ENCODE measurements at places on chromosomes 6 and 20.

DNA sequence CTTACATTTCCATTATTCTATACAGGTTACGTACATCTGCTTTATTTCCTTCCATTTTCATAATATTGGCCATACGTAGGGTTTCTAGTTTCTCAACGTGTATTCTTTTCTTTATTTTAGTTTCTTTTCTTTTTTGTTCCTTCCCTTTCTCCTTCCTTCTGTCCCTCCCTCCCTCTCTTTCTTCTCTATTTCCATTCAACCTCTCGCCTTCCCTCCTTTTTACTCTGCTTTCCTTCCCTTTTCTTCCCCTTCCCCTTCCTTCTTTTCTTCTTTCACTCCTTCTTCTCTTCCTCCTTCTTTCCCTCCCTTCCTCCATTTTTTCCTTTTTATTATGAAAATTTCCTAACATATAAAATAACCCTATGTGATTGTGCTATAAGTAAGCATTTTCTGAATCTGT is 8.7 kb upstream of the HLA-G start:
- no peak for DNase-seq

GRCh38 chr20:62243906-62244515 is 5.7 kb downstream of the OSBPL2 start:
- DNase-seq, result no peak

DNA sequence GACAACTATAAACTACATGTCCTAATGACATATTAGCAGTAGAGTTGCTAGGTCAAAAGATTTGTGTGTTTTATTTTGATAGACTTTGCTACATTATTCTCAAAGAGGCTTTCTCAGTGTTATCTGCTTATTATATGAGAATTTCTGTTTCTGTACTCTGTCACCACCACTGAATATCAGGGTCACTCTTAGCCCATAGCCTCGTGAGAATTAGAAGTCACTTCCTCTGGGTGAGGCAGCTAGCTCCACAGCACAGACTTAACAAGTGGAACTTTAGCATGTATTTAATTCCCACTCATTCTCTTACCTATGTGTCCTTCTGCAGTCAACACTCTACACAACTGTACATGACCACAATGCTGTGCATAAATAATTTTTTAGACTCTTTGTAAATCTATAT is 6.7 kb downstream of the PHACTR2 start:
- DNase-seq, result no peak

GRCh38 chr20:39946931-39947330 is 742.1 kb downstream of the MAFB start:
- DNase-seq, result no peak

DNA sequence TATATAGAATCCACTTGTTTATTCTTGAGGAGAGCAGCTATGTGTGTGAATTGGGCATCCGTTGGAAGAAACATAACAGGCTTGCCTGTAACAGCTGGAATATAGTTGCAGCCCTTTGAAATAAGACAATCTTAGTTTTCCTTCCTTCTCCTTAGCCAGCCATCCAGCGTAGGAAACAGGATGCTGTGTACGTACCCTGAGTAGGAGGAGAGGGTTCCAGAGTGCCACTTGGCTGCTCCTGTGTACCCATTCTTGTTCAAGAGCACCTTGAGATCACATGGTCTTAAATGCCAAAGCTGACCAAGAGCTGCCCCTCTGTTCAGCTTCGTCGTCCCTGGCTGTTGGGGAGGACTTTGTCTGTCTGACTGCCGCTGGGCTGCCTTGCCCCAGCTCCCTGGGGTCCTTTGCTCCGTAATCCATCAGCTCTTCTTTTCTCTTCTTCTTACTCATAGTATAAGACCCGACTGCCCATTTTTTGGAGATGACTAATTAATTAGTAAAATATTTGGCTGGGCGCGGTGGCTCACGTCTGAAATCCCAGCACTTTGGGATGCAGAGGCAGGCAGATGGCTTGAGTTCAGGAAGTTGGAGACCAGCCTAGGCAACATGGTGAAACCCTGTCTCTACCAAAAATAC is 49.0 kb downstream of the RREB1 start:
- DNase-seq, result no peak

- peak; percentile 92 for DNase-seq
Observed at GRCh38 chr20:57397693-57398108, 6.5 kb downstream of the RBM38 start.

DNA sequence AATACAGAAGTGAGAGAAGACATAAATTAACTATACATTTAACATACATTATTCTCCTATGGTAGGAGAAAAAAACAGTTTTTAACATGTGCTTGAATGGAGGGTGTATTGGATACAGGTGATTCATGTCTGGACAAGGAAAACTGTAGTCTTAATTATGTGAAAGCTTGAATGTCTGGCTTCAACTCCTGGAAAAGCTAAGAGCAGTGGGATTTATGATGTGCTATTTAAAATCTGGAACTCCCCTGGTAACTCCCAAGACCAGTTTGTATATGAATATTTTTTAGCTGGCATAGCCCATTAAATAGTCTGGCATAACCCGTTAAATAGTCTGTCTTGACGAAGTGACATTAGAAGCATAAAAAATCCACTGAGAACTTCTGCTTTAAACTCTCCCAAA is 410.0 kb upstream of the PTCHD4 start:
- no peak for DNase-seq

DNA sequence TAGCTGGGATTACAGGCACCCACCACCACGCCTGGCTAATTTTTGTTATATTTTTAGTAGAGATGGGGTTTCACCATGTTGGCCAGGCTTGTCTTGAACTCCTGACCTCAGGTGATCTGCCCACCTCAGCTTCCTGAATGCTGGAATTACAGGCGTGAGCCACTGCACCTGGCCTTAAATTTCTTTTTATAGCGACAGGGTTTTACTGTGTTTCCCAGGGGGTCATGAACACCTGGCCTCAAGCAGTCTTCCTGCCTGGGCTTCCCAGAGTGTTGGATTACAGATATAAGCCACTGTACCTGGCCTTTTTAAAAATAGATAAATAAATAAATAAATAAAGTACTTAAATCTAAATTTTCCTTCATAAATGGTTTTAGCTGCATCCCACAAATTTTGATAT is 57.5 kb downstream of the LIN28B start:
- no peak for DNase-seq

- no peak for DNase-seq
Observed at GRCh38 chr6:106180208-106180607, 94.1 kb downstream of the PRDM1 start.

DNA sequence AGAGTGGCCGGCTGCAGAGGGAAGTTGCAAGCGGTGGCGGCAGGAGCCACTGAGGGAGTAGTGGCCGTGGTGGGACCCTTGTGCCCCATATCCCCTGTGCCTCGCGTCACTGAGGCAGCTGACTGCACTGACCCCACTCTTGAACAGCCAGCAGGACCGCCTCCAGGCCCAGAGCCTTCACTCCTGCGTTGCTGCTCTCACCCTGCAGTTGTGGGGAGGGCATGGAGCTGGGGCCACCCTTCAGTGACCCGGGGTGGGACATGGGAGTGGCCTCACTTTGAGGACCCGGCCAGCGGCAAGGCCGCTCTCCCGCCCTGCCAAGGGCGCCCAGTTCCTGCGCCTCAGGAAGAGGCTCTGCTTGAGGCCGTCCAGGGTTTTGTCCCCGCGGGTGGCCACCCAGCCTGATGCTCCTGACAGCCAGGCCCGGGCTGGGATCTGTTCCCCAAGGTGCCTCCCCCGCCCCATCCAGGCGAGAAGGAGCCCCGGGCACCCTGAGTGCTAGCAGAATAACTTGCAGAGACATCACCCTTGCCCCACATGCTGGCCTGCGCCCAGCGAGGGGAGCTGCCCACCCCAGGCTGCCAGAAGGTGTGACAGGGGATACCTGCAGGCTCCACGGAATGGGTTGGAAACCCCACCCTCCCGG is 44.4 kb downstream of the HLA-DRA start:
- DNase-seq, result no peak

- no peak for DNase-seq
Observed at GRCh38 chr6:6164367-6164766, 156.1 kb downstream of the F13A1 start.

- DNase-seq, result no peak
Observed at GRCh38 chr6:144896289-144896688, 611.2 kb downstream of the UTRN start.

DNA sequence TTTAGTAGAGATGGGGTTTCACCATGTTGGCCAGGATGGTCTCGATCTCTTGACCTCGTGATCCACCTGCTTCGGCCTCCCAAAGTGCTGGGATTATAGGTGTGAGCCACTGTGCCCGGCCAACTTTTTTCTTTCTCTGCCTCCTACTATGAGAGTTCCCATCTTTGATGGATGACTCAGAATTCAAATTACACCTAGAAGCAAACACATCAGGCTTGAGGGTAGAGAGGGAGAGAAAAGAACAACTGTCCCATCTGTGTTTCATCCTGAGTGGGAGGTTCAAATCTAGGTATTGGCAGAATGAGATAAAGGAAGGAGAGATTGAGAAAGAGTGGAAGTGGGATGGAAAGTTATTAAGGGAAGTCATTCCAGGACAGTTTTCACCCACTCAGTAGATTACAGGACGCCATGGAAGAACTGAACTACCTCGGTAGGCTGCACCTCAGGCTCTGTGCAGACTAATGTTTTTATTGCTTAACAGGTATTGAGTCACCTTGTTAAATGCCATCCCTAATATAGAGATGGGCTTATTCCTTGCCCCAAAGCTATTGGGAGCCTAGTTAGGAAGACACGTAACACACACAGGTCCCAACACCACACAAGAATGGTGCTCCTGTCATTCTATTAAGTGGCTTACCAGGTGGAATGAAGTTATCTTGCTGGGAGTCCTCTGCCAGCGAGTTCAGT is 275.7 kb downstream of the SOX4 start:
- DNase-seq, result no peak

DNA sequence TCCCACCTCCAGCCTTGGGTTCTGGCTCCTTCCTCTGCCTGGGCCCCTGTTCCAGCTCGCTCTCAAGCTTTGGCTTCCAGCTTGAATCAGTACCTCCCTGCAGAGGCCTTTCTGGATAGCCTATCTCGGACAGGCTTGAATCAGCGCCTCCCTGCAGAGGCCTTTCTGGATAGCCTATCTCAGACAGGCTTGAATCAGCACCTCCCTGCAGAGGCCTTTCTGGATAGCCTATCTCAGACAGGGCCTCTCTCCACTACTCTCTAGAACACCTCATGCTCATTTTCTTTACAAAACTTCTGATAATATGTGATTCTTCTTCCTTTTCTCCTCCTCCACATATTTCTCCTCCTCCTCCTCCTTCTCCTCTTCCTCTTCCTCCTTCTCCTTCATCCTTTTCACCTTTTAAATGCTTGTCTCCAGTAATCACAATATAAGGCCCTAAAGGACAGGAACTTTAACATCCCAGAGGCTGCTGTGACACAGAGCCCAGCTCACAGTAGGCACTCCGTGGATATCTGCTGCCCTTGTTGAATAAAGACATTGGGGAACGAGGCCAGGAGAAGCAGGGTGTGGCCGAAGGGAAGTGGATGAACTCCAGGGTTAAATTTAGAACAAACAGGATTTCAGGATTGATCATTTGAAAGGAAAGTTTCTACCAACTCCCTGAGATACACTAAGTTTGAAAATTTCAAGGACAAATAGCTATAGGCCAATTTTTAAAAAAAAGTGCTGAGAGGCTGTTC is 9.3 kb upstream of the RPS6KA2 start:
- no peak for DNase-seq

GRCh38 chr20:25491446-25492038 is 84.1 kb downstream of the GINS1 start:
- no peak for DNase-seq

GRCh38 chr20:15742087-15742486 is 831.2 kb downstream of the KIF16B start:
- DNase-seq, result no peak

- no peak for DNase-seq
Observed at GRCh38 chr20:38831049-38831691, 25.7 kb downstream of the PPP1R16B start.

GRCh38 chr20:19181552-19181951 is 30.9 kb upstream of the SLC24A3 start:
- DNase-seq, result no peak

DNA sequence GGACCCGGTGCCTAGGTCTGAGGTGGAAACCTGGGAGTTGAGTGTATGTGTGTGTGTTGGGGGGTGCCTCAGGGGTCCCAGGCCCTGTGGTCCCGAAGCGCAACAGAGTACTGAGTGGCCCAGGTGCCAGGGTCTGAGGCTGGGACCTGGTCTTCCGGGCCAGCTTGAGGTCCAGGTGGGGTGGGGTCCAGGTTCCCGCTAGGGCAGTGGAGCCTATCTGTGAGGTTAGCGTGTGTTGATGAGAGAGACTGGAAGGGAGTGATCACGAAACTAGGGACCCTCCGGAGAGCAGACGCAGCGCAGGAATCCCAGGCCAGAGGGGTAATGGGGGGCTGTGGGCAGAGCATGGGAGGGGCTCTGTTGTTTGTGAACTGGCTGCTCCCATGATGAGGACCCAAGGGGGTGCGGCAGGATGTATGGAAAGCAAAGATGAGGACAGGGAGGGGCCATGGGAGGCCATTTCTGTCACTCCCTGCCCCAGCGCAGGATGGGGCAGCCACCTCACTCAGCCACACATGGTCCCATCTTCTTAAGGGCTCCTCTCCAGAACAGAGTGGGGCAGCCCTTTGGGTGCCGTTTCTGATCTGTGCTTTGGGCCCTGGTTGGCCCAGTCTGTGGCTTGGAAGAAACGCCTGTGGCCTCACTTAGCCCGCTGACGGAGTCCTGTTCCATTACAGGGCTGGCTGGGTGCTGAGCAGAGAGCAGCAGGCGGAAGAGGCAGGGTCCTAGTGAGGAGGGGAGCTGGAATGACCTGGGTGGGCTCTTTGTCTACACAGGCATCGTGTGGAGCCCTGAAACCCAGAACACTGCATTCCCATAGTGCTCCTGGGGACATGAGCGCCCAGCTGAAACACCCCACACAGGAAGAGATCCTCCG is 872 bp downstream of the HSPA12B start:
- DNase-seq, result no peak

- no peak for DNase-seq
Observed at GRCh38 chr6:50451826-50452400, 261.4 kb upstream of the TFAP2D start.

DNA sequence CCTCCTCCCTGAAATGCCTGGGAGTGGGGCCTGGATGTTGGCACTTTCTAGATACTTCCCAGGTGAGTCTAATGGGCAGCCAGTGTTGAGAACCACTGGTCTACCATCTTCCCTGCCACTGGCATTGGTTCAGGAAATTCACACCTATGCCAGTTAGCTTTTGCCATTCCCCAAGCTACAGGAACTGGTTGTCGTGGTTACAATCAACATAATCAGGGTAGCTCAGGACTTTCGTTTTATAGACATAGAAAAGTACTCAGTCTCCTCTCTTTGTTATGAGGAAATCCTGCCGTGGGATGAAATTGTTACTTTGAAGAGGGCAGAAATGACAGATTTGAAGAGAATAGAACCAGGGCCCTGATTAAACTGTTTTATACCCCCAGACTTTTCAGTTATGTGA is 127.9 kb upstream of the FOXO3 start:
- DNase-seq, result no peak

DNA sequence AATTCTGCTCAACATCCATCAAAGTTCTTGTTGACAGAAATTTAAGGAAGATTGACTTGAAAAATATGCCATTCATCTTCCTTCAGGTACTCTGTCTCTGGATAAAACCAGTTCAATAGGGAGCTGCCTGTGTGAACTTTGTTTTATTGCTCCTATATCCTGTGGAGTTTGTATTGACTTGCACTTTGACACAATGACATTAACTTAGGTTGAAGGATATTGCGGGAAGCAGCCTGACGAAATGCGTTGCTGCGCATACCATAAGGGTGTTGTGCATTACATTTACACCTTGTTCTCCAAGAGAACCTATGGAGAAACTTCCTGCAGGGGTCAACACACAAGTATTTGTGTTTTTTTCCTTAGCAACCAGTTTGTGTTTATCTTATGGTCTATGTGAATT is 185.4 kb upstream of the GRIK2 start:
- no peak for DNase-seq
